Activated gamma-delta T cell (primary cell): ENCODE measurements at places on chromosomes 1 and 21.

GRCh38 chr1:31548907-31549808, 27.2 kb upstream of the TINAGL1 start:
- no peak for DNase-seq

GRCh38 chr1:2980073-2980791, 41.0 kb upstream of the ACTRT2 start:
- no peak for DNase-seq

- no peak for DNase-seq
These were observed 281.5 kb downstream of the PLPP3 start for GRCh38 chr1:56297904-56298303.

- no peak for DNase-seq
These were observed 16.6 kb upstream of the AJAP1 start for GRCh38 chr1:4637616-4638344.

- no peak for DNase-seq
These were observed 12.6 kb downstream of the FLG2 start for GRCh38 chr1:152347116-152347728.

GRCh38 chr1:71738256-71738655, 544.1 kb downstream of the NEGR1 start:
- no peak for DNase-seq

- DNase-seq, result no peak
These were observed 19.8 kb upstream of the HSPG2 start for GRCh38 chr1:21956720-21957552.

DNA sequence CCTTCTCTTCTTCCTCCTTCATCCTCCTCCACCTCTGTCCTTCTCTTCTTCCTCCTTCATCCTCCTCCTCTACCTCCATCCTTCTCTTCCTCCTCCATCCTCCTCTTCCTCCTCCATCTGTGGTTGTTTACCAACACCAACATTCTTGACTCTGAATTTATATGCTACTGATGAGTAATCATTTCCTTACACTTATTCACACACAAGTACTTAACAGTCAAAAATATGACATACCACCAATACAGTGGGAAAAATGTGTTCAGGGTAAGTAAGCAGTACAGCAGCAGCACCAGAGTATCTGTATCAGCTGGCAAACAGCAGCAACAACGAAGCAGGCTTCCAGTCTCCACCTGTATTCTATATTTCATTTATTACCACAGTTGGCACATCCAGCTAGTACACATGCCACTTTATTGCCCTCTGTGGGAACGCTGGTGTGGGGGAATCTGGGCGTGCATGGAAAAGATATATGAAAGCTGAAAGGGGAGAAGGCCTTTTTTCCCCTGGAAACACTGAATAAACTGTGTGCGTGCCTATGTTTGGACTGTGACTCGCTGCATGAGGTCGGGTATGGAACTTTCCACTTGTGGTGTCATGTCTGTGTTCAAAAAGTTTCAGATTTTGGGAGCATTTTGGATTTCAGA, 16.0 kb downstream of the ADSS2 start:
- DNase-seq, result no peak

GRCh38 chr1:54413295-54413694, 7.1 kb upstream of the SSBP3 start:
- no peak for DNase-seq

DNA sequence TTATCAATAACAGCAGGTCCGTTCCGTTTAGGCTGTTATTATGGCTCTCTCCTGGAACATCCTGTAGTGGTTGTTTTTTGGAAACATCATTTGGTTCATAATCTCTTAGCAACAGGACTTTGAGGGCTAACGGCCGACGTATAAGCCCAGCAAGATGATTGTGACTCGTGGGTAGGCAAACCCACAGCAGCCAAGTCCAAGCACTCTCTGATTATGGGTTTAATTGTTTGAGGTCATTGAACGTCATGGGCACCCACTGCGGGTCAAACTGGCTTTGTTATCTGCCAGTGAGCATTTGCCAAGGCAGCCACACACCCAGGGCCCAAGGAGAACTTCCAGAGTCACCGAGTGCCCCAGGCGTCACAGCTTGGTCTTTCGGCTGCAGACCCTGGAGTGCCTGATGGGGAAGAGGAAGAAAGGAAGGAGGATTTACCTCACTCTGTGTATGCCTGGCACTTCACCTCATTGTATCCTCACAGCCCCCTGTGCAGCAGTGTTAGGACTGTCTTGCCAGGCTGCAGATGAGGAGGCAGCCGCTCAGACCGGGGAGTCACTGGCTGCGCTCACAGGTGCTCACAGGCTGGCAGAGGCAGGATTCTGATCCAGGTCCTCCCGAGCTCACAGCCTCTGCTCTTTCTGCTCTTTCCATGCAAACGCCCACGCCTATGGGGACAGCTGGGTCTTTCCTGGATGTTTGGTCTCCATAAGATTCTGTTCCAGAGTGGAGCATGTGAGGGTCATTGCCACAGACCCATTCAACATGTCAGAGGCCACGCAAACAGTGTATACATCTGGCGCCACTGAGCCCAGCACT, 30.8 kb upstream of the EPS8L3 start:
- no peak for DNase-seq

DNA sequence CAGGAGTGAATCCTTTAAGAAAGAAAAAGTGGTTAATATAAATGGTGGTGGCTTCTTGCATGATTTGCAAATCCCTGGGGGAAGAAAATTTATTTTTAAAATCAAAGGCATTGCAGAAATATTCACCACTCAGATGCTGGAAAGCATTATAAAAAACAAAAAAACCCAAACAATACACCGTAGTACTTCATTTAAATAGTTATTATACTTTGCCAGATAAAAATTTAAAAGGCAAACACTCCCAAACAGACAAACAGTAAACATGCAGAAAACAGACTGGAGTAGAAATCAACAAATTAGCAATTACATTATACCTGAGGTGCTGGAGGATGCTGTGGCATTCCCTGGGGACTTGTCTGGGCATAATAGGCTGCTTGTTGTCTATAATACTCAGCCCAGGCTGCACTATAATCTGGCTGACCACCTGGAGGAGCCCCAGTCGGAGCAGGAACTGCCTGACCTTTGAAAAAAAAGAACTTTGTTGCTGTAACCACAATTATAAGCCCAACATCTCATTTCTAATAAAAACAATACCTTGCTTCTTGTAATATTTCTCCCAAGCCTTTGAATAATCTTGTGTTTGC, 29.9 kb downstream of the FUBP1 start:
- DNase-seq, result no peak

- no peak for DNase-seq
These were observed 17.8 kb downstream of the DIPK1A start for GRCh38 chr1:92943502-92943847.

DNA sequence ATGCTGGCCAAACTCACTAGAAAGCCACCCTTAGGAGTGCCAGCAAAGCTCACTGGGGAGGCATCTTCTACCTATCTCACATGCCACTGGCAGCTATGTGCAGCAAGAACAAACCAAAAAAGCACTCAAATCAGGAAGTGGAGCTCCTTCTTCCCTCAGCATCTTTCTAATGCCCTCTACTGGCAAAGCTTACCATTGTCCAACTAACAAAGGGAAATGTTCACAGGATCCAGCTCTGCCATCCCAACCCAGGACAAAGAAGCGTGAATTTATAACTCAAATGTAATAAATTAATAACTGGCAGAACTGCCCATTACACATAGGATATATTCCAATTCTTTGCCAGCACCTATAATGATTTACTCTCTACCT, 38.9 kb downstream of the LEPR start:
- no peak for DNase-seq

GRCh38 chr21:29958551-29958950, 18.8 kb upstream of the GRIK1 start:
- no peak for DNase-seq

- no peak for DNase-seq
These were observed 154.7 kb downstream of the RUNX1 start for GRCh38 chr21:34894401-34894800.

- DNase-seq, result no peak
These were observed 6.2 kb upstream of the C1orf105 start for GRCh38 chr1:172414331-172414730.

- DNase-seq, result no peak
These were observed 93.2 kb downstream of the TBX19 start for GRCh38 chr1:168373869-168374268.

DNA sequence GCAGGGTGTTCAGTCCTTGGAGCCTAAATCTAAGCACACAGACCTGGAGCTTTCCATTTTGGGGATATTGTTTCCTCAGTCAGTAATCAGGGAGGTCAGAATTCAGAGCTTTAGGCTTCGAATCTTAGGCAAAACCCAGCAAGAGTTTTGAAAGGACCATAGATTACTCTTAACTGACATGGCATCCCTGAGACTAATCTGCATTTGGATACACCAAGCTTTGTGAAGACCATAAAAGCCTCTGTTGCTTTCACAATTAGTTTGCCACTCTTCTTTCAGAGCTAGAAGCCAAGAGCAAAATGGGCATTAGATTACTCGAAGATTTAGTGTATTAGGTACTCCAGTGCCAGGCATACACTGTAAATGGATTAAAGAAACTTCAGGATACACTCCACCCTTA, 131.8 kb upstream of the GREM2 start:
- DNase-seq, result no peak

- no peak for DNase-seq
These were observed 49.8 kb downstream of the CDKN2C start for GRCh38 chr1:51019811-51020210.
